ENCODE measurements at places on chromosomes 2 and 18.

- no peak for DNase-seq
Observed at GRCh38 chr2:107025869-107026380, 140.0 kb upstream of the ST6GAL2 start.

DNA sequence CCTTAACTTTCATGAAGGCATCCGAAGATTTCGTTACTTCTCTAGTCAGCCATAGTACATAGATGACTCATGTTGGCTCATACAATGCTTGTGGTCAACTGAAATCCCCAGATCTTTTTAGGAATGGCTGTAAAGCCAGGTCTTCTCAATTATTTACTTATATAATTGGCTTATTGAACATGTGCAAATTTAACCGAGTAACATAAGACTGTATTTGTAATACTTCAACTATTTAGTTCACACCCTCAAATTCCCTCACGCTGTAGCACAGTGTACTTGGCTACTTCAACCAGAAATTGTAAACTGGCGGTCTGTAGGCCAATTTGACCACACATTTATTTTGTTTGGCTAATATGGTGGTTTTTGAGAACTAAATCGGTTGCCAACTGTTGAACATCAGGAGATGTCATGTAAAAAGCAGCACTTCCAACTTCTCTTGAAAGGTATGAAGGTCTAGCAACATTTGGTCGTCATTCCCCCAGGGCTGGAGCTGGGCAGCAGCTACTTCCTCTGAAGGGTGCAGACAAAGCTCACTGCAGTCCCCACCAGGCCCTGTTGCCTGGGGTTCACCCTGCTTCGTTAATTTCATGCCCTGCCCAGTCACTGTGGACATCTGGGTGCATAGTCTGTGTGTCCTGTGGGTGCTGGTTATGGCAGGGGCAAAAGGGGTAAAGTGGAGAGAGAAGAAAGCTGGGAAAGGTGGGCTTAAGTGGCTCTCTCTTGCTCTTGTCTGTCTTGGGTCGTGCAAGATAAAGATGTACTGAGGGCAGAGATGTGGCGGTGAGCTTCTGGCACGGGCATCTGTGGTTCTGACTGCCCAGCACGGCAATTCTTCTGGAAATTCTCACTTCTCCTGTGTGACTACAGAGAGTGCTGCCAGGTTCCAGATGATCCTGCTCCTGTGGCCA lies 3.2 kb upstream of the SH3RF3 start:
- DNase-seq: no peak

DNA sequence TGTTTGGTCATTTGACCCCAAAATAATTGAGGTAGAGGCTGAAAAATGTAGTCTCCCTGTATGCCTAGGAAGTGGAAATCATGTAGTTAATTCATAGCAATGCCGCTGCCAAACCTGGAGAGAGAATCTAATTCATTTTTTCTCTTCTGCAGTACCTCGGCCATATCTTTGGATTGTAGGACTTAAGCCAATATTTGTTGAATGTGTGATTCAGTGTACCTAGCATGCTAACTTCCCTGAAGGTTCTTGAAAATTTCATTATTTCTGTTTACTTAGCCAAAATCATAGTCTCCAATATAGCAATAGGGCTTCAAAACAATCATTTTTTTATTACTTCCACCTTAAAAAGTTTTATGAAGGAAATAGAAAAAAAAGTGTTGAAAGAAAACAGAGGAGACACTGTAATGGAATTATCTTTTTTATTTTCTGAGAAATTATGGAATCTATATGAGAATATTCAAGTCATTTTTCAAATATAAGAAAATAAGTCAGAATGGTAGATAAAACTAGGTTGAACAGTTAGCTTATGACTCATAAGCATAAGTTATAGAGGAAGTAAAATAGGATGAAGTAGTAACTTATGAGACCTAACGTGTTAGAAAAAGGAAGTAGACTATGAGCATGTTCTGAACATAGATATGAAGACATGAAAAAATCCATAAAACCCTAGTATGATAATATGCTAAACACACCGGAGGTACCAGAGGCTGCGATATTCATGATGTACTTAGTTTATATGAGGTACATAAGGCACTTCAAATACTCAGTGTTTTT lies 35.2 kb upstream of the CDH19 start:
- DNase-seq: no peak

- DNase-seq: no peak
Observed at GRCh38 chr18:52617931-52618330, 277.9 kb downstream of the DCC start.

DNA sequence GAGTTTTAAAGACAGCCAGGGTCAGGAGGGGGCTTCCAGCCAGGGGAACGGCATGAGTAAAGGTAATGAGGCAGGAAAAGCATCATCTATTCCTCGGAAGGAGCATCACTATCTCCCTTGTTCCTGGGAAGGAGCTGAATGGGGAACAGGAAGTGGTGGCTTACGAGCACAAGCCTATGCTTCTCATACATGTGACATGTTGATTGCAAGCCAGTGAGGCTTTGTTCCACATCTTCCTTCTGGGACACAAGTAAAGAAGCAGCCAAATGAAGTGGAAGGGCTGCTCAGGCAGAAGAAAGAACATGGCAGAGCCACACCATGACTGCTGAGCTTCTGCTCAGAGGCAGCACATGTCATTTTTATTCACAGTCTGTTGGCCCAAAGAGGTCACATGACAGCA lies 15.1 kb upstream of the LMAN1 start:
- DNase-seq: no peak

DNA sequence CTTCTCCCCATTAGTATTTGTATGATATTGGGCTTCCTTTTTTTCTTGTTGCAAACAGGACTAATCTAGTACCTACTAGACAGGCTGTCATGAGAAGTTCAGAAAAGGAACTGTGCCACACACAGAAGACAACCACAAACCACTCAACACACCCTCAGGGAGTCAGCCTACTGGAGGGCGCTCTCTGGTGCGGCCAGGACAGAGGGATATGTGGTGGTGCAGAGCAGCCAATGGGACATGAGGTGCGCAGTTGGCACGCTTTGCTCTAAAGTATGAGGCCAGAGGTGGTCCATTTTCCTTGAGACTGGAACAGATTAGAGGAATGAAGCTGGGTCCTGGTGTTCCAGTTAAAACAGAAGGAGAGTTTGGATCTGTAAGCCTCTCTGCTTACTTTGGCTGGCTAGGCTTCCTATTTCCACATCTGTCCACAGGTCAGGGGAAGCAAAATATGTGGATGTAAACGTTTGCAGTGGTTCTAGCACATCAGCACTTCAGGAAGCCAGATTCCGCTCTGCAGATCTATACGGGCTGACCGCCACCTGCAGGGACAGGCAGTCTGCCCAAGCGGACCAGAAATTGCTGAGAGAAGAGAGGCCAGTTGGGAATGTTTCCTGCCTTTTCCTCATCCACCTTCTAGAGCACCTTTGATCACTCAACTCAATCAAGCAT lies 114.1 kb downstream of the GFPT1 start:
- DNase-seq: no peak

DNA sequence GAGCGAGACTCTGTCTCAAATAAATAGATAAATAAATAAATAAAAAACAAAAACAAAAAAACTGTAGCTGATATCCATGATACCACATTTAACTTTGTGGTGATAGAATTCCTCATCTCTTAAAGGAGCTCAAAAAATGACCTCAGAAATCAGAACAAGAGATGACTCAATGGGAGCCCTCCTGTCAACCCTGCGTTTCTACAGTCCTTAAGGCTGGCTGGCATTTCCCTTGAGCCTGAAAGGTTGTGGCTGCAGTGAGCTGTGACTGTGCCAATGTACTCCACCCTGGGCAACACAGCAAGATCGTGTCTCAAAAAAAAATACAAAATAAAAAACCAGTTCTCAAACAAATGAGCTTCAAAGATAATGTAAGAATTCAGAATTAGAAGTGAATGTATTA lies 40.4 kb downstream of the CHST9 start:
- no peak for DNase-seq

GRCh38 chr2:49111006-49111405 lies 43.3 kb downstream of the FSHR start:
- DNase-seq: no peak

- peak; percentile 75 for DNase-seq
Observed at GRCh38 chr2:105114551-105114950, 76.7 kb downstream of the MRPS9 start.

DNA sequence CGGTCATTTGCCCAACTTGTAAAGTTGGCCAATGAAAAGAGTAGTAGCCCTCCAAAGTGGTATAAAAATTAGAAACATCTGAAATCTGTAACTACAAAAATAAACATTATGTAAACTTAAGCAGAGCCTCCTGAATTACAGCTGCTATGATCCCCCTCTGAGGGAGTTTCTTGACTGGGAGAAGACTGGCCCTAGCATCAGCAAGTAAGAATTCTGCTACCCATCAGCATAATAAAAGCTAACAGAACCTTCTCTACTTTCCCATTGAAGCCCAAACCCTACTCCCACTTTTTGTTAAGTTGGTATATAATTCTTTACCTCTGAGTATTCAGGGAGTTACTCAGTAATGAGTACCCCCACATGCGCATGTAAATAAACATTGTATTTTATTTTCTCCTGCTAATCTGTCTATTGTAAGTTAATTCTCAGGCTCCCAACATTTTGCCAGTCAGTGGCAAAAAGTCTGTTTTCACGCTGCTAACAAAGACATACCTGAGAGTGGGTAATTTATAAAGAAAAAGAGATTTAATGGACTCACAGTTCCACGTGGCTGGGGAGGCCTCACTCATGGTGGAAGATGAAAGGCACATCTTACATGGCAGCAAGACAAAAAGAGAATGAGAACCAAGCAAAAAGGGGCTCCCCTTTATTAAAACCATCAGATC lies 71.3 kb downstream of the MYL12B start:
- DNase-seq: no peak

DNA sequence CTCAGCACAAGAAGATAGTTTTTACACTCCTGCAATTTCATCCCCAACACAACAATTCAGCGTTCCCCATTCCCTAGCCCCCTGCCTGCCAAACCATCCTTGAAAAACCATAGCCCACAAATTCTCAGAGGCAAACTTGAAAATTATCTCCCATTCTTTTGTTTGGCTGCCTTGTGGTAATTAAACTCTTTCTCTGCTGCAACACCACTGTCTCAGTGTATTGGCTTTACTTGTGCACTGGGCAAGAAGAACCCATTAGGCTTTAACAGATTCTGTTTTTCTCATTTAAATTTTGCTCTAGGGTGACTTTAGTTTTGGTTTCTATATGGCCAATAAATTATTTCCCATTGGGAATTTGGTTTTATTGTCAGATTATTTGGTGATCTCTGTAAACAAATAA lies 23.2 kb upstream of the FTCDNL1 start:
- DNase-seq: no peak

DNA sequence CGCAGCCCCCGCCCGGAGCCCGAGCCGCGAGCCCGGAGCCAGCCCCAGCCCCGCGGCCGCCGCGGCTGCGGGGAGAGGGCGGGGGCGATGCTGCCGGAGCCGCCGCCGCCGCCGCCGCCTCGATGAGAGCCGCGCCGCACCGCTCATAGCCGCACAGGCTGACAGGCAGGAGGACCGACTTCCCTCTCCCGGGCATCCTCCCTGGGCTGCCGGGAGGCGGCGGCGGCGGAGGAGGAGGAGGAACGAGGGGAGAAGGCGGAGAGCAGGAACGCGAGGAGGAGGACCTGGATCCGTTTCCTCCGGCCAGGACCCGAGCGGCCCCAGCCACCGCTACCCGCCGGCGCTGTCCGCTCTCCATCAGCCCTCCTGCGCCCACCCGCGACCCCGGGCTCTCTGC lies 370 bp downstream of the KLHL29 start:
- peak; percentile 59 for DNase-seq

DNA sequence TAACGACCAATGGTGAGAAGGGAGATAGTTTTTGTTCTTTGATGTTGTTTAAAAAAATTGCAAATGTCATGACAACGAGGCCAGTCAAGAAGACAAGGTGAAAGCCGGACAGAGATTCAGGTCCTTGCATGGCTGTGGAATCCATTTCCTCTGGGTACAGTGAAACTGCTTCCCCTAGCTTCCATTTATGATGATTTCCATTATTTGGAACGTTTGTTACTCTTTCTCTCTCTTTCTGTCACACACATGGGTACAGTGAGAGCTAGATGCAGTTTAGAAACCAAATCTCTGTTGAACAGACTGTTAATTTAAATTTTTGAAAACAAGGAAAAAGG lies 57.4 kb upstream of the MSH2 start:
- no peak for DNase-seq

DNA sequence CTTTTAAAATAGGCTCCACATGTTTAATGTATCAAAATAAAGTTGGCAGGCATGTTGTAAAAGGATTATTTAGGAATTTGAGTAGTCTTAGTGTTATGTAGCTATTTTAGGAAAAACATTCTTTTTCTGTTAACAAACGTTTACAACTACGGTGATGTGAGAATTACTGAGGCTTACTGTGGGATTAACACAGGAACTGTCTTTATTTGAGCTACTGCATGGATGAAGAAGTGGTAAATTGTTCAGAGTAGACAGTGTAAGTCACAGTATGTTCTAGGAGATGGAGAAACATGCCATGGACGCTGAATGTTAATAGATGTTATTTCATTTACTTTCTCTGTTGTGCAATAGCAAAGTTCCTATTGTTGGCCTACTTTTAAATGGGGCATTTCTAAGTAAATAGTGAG lies 1.6 kb downstream of the PPM1B start:
- DNase-seq: no peak

DNA sequence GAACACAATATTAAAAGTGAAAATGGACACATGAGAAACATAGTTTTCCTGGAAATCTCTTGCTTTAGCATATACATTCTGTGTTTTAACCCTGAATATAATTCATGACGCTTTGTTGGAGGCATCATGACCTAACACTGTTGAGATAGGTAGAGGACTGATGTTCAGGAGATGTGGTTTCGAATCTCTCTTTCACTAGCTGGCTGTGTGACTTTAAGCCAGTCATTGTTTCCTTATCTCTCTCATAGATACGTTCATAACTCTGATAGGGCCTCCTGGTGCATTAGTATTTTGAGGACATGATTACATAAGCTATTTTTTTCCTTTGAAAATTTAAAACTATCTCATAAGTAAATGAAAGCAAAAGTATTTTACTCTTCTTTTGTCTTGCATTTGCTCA lies 179.0 kb upstream of the DTNA start:
- no peak for DNase-seq

DNA sequence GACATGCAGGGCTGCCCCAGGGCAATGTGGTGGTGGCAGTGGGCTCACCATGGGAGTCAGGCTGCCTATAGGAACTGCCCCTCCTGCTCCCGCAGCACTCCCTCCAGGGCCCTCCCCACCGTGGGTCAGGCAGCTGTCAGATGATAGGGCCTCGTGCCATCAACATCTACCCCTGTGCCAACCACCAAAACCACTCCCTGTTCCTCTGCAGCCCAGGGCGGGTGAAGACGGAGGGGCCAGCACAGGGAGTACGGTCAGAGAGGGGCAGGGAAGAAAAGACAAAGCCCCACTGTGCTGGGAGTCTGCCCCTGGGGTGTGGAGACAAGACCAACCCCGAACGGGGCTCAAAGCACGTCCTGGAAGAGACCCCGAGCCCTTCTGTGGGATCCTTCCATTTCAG lies 97.4 kb downstream of the TNS1 start:
- DNase-seq: no peak

- DNase-seq: no peak
Observed at GRCh38 chr18:65221115-65221514, 529.7 kb upstream of the CDH7 start.

GRCh38 chr2:204775766-204776165 lies 230.5 kb downstream of the PARD3B start:
- no peak for DNase-seq

GRCh38 chr2:2879781-2880180 lies 497.8 kb downstream of the EIPR1 start:
- peak; percentile 77 for DNase-seq

GRCh38 chr2:8802741-8803140 lies 34.7 kb downstream of the KIDINS220 start:
- no peak for DNase-seq

GRCh38 chr2:127740665-127741288 lies 39.5 kb downstream of the SFT2D3 start:
- DNase-seq: no peak
